ENCODE measurements at places on chromosomes 11 and 22.

- no peak for DNase-seq
These were observed 5.5 kb downstream of the CSNK2A3 start for GRCh38 chr11:11347592-11347991.

DNA sequence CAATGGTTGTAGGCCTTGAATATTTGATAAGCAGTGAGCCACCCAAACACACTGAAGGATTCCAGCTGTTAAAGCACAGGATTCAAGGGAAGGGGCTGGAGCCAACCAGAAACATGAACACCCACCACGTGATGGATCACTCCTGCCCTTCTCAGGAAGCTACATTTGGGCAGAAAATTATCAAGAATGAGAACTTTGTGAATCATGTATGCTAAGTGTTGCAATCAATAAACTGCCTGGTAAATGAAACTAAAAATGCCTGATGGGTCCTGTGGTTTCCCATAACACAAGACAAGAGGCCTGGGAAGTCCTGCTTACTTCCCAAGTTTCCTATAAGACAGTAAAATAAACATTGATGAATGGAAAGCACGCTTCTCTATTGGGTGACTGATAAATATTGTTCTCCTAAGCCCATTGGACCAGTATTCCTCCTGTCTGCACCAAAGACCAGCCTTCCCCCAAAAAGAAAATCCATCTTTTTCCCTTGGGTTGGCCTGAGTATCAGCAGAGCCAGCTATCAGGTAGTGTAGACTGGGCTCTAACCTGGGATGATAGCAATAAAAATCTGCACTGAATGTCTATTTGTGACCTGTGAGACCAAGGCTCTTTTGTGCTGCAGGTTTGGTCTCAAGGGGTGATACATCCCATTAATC lies 98.4 kb downstream of the CCDC83 start:
- DNase-seq, result no peak

DNA sequence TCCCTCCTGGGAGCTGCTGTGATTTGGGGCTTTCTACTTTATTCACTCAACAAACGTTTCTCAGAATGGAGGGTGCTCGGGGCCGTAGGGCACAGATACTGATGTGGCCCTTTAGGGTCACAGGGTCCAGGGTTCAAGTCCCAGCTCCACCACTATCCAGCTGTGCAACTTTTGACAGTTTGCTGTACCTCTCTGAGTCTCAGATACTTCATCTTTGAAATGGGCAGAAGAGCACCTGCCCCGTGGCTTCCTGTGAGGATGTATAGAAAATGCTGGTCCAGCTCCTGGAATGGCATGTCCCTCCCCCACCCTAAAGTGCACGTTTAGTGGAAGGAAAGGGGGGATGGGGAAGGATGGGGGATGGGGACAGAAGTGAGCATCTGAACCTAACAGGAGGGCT lies 21.9 kb upstream of the PRR5 start:
- DNase-seq, result no peak

DNA sequence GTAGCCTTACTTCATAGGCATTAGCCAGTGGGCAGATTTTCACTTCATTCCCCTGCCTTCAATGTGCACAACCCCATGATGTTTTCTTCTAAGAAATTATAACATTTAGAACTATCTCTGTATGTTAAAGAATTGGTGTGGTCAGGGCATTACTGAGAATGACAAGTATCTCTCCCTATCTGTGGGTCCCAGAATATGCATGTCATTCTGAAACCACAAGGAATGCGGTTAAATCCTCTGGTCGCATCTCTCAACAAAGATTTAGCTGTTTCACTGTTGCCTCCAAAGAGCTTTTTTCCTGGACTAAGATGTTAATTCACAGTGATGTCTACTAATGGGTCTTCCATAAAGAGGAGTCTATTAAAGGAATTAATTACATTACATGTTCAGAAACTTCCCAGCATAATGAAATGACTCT lies 62.7 kb downstream of the LIF start:
- DNase-seq, result peak; percentile 90

DNA sequence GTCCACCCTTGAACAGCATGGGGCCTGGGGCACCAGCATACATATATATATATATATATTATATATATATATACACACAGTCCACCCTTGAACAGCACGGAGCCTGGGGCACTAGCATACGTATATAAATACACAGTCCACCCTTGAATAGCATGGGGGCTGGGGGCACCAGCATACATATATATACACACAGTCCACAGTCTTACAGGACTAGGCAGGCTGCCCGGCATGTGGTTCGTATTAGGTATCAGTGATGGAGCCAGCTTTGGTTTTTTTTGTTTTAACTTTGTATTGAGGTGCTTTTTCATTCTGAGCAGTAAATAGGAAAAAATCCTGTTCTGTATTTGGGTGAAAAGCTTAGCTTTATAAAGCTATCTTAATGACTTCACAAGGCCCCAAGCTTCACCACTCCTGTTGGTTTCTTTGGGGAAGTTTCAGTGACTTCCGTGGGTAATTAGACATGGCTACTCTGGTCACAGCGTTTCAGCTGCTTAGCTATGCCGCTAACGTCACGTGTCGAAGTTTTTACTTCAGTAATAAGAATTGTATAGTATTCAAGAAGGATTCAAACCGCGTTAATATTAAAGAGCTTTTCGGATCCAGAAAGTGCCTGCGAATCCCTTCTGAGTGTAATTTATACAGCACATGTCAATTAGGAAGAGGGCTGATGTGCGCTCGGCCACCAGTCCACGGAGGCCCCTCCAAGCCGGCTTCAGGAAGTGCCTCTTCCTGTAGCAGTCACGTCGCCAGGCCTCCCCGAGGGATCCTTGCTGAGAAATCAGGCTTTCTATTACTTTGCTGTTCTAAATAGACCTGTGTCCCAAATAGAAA lies 179.7 kb downstream of the TBC1D22A start:
- no peak for DNase-seq

GRCh38 chr11:35800970-35801953 lies 138.7 kb downstream of the TRIM44 start:
- no peak for DNase-seq

DNA sequence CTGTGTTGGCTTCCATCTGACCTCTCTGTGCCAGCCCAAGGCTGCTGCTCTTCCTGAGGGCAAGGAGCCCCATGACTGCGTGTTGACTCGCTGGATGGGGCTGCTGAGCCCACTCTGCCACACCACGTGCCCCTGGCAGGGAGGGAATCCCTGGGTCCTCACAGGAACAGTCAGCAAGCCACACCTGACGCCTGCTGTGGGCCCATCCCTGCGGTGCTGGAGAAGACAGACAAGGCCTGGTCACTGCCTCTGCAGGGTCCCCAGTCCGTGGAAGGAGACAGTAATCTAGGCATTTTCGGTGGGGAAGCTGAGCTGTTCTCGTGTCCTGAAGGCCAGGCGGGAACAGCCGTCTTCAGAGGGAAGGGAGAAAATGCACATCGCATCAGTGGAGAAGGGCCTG lies 10.6 kb upstream of the PPP6R3 start:
- DNase-seq, result no peak

- DNase-seq, result no peak
These were observed 15.5 kb downstream of the OPCML start for GRCh38 chr11:133516845-133517244.

- DNase-seq, result peak; percentile 37
These were observed 2.5 kb downstream of the CHST1 start for GRCh38 chr11:45662665-45663485.

DNA sequence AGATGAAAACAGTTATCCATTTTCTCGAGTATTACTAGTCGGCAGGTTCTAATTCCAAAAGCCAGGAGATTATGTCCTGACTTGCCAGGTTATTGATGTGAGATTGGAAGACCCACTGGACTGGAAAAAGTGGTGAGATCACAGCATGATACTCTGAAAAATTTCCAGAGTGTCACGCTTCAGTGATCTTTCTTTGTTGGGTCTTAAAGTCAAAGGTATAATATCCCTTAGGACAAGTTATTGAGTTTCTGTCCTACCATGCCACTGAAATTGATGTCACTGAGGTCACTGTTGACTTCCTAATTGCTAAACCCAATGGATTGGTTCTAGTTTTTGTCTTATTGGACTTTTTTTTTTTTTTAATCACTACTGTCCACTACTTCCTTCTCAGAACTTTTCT lies 104.5 kb upstream of the GRAMD1B start:
- no peak for DNase-seq

DNA sequence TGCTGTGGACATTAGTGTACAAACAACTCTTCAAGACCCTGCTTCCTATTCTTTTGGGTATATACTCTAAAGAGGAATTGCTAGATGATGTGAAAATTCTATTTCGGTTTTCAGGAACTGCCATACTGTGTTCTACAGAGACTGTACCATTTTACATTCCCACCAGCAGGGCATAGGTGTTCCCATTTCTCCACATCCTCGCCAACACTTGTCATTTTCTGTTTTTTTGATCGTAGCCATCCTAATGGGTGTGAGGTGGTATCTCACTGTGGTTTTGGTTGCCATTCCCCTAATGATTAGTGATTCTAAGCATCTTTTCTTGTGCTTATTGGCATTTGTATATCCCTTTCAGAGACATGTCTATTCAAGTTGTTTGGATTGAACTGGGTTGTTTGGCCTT lies 29.8 kb upstream of the GRK3 start:
- no peak for DNase-seq

Data from activated CD4-positive, alpha-beta T cell treated with anti-CD3 and anti-CD28 coated beads, Interleukin-10, Interleukin-2, amounts not matched to agents 100 ng/mL and 50 ng/mL, durations not matched to agents 16 hours and 8 hours (primary cell).